ENCODE measurements at places on chromosomes 5 and 9. TPM values are rescaled to one million over a fixed set of nuclear protein-coding genes. Genes with fewer than 3 reads are reported as not detected.

DNA sequence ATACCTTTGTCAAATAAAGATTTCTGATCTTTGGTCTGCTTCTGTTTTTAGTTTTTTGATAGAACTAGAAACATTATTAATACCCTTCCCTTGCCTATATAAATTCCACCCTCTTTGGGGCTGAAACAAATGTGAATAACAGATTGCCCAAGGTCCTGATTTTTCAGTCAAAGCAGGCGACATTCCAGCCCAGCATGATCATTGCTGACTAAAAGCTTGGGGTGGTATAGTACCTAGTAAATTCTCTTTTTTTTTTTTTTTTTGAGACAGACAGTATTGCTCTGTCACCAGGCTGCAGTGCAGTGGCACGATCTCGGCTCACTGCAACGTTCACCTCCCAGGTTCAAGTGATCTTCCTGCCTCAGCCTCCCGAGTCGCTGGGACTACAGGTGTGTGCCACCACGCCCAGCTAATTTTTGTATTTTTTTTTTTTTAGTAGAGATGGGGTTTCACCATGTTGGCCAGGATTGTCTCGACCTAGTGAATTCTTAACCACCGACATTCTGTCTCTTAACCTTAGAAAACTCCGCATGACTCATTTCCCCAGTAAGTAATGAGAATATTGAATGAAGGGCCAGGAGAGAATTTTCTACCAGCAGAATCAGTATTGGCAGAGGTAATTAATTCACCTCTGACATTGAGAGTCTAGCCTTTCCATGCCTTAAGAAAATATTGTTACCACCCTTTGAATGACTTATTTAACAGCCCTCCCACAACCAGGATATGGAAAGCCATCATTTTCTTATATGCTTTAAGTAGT is 226.4 kb downstream of the GNA14 start:
- no peak overlapping the region for H3K4me3 ChIP-seq
- H3K4me1 ChIP-seq: no peaks in the 10 kb centered on the region
- no peaks in the 10 kb centered on the region for H3K27me3 ChIP-seq

ARHGEF28 gene
- 3.9 TPM for polyA plus RNA-seq

EMB gene
- 20.0 TPM for polyA plus RNA-seq

DNA sequence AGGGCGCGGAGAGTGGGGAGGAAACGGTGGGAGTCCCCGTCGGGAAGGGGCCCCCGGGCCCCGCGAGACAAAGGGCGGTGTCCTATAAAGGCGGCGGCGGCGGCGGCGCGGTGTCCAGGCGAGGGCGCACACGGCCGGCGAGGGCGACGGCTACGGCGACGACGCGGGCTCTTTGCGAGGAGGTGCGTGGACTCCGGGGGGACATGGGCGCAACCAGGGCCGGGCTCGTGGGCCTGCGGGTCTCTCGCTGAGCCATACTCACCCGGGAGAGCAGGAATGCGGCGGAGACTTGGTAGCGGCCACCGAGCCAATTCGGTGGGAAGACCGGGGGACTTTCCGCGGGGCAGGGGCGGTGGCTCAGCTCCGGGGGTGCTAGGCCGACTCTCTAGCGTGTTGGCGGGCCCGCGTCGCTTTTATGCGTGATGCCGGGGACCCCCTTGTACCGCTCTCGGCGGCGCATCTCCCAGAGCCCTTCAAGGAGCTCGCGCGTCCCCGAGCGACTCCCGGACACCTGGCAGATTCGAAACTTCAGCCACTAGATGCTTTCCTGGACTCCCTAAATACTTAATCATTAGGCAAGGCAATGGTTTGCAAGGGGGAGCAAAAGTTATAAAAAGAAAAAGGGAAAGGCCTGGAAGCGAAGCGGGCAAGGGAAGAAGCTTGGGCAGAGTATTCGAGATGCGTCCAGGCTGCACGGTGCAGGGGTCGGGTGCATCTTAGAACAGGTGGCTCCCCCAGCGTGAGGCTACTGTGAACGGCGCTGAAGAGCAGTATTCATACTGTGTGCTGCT is 5.9 kb upstream of the TAL2 start:
- H3K36me3 ChIP-seq: no peaks in the 10 kb centered on the region
- peaks cover 4% of the 10 kb centered on the region for H3K4me1 ChIP-seq
- DNase-seq: peak; percentile 32
- H3K27me3 ChIP-seq: no peaks in the 10 kb centered on the region
- no peak overlapping the region for H3K27ac ChIP-seq

ARID3C gene
- 0.45 TPM for polyA plus RNA-seq

KIAA1958 gene
- polyA plus RNA-seq: 14.5 TPM

LCNL1 gene
- polyA plus RNA-seq: 17.5 TPM

DNA sequence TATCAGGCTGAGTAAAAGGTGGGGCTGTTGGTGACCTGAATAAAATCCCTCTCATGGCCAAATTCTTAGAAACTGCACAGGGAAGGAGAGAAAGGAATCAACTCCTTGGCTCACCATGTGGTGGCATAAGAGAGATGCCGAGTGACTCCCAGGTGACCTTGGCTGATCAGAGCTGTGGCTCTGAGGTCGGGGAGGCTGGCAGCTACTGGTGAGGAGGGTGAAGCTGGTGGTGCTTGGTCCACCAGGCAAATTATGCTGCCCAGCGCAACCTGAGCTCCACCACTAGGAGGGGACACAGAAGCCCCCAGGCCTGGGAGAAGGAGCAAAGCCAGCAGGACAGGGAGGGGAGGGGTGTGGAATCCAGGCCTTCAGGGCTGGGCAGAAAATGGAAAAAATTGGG is 111.2 kb upstream of the IL12B start:
- no peaks in the 10 kb centered on the region for H3K36me3 ChIP-seq
- DNase-seq: peak; percentile 49
- no peak overlapping the region for H3K4me3 ChIP-seq
- H3K27ac ChIP-seq: no peak overlapping the region
- H3K27me3 ChIP-seq: no peaks in the 10 kb centered on the region

Data from testis (tissue), 5 donors.